ENCODE measurements at places on chromosomes 2 and 18.
A peak's percentile ranks its signal among the peaks of the same experiment; 100 is the strongest.

DNA sequence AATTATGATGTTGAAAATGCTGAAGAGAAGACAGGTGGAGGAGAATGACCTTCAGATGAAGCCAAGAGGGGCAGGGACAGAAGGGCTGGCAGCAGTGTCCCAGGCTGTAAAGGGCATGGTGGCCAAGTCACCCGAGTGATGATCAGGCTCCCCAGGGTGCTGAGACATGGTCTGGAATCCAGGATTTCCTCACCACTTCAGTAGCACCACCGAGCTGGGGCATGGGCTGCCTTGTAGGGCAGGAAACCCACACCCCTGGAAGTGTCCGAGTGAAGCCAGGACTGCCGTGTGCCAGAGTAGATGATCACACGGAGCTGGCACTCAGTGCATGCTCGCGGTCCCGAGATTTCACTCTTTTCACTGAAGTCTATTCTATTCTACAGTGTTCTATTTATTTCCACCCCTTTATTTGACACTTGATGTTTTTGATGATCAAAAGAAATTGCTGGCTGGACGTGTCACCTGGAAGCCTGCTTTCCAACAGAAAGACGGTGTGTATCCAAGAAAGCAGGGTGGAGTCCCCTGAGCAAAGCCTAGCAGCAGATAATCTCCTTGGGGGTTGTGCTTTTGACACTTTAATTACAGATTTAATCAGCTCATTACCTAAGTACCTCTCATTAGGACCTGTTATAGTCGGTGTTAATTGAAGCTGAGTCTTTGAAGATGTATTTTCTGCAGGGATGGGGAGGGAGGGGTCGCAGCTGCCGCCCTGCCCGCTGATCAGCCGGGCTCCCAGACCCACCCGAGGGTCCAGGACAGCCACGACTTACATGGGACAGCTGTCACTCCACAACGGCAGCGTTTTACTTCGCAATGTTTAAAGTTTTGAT is 92.3 kb downstream of the SEPTIN10 start:
- no peak for DNase-seq

DNA sequence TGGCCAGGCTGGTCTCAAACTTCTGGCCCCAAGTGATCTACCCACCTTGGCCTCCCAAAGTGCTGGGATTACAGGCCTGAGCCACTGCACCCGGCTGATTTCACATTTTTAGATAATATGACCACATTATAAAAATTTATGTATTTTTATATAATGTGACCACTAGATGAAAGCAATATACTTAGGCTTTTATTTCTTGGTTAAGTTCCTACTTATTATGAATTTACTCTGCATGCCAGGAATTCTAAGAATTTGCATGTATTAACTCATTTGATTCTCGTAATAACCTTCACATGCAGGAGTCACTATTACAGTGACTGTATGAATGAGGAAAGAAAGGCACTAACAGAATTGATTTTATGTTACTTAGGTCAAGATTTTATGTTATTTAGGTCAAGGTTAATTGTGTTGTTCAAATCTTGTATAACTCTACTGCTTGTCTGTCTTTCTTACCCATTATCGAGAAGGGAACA is 25.6 kb upstream of the CASP8 start:
- no peak for DNase-seq

- DNase-seq: no peak
Observed at GRCh38 chr2:215736653-215737290, 276.6 kb downstream of the MREG start.

DNA sequence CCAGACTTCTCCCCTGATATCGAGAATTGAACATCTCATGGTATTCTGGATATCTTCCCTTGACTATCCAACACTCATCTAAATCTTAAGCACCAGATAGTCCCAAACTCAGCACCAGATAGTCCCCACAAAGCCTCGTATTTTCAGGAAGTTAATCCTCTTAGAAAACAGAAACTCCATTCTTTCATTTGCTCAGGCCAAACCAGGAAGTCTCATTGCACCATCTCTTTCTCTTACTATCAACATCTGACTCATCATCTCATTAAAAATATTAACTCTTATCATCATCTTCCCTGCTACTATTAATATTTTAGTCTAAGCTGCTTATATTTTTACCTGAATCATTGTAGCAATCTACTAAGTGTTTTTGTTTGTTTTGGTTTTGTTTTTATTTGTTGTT is 286.4 kb downstream of the GALNT13 start:
- no peak for DNase-seq

DNA sequence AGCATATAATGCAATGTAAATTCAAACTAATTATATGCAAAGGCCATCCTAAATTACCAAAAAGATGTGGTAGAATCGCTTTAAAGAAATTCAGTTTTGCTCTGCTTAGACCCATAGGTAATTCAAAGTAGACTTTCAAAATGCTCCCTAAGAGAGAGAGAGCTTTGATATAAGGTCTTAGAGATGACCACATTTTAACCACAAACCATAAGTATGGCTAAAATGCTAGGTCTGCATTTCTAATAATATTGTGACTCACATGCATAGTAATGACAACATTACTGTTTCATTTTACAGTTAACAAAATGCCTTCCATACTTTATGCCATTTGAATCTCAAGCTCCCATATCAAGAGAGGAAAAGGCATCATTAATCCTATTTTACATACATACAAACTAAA is 144.5 kb downstream of the RAD51AP2 start:
- no peak for DNase-seq

DNA sequence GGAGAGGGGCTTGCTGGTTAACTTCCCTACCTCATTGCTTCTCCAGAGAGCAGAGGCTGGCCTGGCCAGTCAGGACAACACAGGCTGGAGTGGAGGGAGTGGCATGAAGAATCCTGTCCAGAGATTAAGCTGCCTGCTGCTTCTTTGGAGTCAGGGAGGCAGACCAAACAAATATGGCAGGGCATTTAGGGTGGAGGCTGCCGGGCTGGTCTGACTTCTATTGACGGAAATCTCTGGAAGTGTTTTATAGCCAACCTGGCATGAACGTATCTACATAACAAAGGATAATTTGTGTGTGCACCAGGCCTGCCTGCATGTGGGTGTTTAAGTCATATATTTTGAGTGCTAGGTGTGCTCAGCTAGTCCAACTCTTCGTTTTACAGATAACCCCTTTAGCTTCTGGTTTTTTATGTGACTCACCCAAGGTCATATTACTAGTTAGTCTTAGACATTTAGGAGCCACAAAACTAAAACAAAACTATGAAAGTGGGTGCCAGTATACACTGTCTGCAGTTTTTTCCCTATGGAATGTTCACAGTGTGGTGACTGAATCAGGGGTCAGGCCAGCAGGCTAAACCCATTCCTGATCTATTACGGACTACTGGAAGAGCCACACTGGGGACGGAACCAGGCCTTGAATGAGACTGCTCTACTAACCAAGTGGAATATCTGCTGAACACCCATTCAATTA is 5.5 kb downstream of the NPC1 start:
- no peak for DNase-seq

GRCh38 chr2:7919510-7919909 is 762.3 kb upstream of the ID2 start:
- no peak for DNase-seq

DNA sequence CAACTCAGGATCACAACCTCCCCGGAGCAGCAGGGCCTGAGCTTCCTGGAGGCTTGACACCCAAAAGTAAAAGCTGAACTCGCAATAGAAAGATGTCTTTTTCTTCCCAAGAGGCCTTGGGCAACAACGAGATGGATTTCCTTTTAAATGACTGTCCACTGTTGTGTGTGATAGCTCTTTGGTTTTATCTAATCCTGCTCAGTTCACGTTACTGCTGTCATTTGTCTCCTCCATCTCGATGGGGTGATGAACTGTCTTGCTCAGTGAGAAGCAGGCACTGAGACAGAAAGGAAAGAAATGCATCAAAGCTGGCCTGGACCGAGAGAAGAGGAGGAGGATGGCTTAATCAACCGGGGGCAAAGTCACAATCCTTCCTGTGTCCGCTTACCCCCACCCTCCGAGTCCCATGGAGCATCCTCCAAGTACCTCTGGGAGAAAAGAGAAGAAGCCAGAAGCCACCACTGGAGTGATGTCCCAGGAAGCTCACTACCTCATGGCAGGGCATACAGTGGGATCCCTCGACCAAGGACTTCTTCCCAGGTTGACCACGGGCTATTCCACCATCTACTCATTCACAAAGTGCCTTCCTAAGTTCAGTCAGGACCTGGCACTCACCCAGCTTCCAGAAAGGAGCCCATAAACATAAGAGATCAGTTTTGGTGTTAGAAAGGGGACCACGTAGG is 68.5 kb downstream of the GALNT14 start:
- DNase-seq: no peak

GRCh38 chr18:80157708-80158343 is 48.8 kb downstream of the ADNP2 start:
- peak; percentile 54 for DNase-seq

GRCh38 chr18:48459016-48459415 is 49.8 kb upstream of the ZBTB7C start:
- DNase-seq: no peak

DNA sequence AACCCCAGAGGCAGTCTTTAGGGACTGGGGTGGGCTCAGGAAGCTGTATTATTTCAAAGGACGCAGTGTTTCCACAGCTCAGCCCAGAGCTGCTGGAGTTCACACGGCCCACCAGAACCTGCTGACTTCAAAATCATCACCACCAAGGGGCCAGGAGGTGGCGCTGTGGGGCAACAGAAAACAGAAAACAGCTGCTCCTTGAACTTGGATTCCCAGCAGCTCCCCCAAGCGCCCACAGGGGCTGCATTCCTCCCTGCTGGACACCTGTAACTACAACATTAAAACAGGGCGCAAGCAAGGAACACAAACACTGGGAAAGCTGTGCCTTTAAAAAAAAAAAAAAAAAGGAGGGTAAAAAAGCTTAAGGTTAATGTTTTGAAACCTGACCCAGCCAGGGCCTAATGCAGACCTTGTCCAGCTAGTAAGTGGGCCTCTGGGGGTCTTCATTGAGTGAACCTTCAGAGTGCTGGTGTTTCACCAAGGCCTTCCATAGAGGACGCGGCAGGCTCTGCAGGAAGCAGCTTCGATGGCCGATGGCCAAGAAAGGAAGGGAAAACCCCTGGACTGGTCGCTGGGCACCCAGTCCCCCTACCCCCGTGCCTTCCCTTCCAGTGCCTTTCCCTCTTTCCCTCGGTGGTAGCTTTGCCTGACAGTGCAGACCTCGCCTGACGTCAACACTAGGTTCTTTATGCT is 25.9 kb downstream of the MLPH start:
- DNase-seq: peak; percentile 73

DNA sequence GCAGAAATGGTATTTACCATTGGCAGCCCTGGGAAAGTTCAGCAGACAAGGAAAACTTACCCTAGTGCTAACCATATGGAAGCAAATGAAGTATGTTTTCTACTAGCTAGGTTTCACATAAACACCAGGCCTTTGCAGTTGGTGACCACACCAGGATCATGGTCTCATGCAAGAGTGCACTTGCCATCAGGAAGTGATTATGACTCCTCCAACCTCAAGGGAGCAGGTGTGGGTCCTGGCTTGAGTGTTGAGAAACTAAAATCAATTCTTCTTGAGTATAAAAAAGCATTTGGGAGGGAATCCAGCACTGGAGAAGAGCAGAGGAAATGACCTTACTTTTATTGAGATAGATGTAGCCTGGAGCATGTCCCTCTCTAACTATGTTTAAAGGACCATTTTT is 56.8 kb upstream of the SPAG16 start:
- peak; percentile 4 for DNase-seq

- no peak for DNase-seq
Observed at GRCh38 chr2:188146888-188147287, 144.8 kb upstream of the GULP1 start.

- no peak for DNase-seq
Observed at GRCh38 chr2:133378386-133378785, 189.9 kb downstream of the NCKAP5 start.

DNA sequence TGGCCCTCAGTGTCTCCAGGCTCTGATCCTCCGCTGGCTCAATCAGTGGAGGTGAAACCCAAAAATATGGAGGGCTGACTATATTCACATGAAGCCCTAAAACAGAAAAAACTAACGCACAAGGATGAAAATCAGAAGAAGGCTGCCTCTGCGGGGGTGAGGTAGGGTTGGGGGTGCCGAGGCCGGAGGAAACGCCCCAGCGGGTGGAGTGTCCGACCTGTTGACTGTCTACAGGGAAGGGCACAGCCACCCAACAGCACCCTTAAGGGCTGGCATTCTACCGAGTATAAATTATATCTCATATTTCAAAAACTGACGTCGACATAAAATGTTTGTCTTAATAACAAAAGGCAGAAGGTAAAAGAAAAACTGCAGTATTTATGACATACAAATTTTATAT is 223.5 kb downstream of the HDAC4 start:
- no peak for DNase-seq

DNA sequence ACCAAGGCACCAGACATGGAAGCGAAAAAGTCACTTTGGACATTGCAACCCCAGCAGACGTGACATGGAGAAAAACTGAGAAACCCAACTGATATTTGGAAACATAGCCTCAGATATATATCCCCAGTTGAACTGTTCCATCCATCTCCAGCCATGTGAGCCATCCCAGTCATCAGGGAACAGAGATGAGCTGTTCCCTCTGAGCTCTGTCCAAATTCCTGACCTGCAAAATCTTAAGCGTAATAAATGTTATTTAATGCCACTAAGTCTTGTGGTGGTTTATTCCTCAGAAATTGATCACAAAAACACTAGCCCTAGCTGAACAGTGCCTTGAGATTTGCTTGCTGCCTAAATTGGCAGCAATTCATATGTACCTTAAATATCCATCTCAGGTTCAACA is 182.8 kb downstream of the NRP2 start:
- DNase-seq: no peak

- no peak for DNase-seq
Observed at GRCh38 chr2:241432824-241433448, 75.4 kb downstream of the STK25 start.

GRCh38 chr2:61434314-61434713 is 36.6 kb downstream of the USP34 start:
- peak; percentile 14 for DNase-seq

GRCh38 chr2:63581298-63581961 is 6.8 kb downstream of the WDPCP start:
- no peak for DNase-seq

DNA sequence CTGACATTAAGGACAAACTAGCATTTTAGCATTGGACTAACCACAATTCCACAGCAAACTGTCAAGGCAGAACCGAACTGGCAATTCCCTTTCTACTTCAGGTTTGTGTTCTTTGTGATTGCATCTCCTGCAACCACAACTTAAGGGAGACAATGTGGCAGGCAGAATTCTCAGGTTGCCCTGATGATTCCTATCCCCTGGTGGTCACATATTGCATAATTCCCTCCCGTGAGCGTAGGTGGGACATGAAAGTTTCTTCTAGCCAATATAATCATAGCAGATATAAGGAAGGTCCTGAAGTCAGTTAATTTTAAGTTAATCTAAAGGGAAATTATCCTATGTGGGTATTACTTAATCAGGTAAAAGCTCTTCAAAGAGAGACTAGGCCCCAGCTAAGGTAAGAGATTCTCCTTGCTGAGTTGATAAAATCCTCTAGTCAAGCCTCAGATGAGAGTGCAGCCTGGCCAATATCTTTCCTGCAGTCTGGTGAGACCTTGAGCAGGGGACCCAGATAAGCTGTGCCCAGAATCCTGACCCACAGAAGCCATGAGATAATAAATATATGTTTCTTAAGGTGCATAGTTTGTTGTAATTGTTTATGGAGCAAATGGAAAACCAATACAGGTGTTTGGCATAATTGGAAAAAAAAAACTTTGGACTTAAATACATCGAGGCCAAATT is 45.9 kb upstream of the TNP1 start:
- DNase-seq: no peak

Data from CD4-positive, alpha-beta T cell treated with Interferon gamma for 1 hour (primary cell).